ENCODE measurements at places on chromosomes 5 and 9. TPM values are rescaled to one million over a fixed set of nuclear protein-coding genes. Genes with fewer than 3 reads are reported as not detected.

GRCh38 chr5:160507221-160507721, 85.6 kb downstream of the PTTG1 start:
- no peak for DNase-seq

The ENTREP1 gene
- total RNA-seq = 3.0 TPM

- DNase-seq = no peak
Observed at GRCh38 chr5:158534203-158534602, 565.5 kb downstream of the EBF1 start.

DNA sequence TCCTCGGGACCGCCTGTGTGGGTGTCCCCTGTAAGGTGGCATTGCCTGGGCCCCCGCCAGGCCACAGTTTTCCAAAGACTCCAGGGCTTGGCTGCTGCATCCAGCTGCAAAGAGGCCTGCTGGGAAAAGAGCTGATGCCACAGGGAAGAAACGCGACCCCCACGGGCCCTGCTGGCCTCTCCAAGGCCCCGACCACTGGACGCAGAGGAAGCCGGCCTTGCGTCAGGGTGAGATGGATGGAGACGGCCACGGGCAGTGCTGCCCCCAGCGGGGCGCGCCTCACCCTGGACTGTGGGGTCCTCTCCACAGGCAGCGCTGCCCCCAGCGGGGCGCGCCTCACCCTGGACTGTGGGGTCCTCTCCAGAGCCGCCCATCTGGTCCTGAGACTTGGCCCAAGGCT, 21.3 kb upstream of the SLC6A19 start:
- DNase-seq = no peak

DNA sequence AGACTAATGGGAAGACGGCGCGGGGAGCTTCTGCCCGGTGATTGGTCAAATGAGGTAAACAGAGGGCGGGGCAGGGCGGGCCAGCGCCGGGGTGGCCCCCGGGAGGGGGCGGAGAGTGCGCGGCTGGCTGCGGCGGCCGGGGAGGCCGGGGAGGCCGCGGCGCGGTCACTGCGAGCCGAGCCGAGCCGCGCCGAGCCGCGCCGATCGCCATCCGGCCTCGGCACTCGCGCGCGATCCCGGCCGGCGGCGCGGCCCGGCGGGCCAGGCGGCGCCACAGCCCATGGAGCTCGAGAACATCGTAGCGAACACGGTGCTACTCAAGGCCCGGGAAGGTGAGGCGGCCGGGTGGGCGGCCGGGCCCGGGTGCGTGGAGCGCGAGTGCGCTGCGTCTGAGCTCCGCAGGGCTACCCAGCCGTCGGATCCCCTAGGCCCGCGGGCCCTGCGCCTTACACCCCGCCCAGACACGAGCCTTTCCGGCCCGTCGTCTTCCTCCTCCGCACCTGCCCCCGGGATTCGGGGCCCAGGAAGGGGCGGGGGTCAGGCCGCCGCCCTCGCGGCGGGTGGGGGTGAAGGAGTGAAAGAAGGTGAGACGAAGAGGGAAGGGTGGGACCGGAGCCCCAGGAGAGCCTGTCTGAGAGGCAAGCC, at the start of gene GRK6:
GRK6 (plus strand) TSS at position 111 of the 645 bp plus-strand sequence; CDS start at position 281, 170 bp downstream.
- DNase-seq = peak; percentile 69

The ECSCR gene
- total RNA-seq = 2.2 TPM

GRCh38 chr9:96875461-96876142, 21.3 kb upstream of the ZNF782 start:
- peak; percentile 69 for DNase-seq

DNA sequence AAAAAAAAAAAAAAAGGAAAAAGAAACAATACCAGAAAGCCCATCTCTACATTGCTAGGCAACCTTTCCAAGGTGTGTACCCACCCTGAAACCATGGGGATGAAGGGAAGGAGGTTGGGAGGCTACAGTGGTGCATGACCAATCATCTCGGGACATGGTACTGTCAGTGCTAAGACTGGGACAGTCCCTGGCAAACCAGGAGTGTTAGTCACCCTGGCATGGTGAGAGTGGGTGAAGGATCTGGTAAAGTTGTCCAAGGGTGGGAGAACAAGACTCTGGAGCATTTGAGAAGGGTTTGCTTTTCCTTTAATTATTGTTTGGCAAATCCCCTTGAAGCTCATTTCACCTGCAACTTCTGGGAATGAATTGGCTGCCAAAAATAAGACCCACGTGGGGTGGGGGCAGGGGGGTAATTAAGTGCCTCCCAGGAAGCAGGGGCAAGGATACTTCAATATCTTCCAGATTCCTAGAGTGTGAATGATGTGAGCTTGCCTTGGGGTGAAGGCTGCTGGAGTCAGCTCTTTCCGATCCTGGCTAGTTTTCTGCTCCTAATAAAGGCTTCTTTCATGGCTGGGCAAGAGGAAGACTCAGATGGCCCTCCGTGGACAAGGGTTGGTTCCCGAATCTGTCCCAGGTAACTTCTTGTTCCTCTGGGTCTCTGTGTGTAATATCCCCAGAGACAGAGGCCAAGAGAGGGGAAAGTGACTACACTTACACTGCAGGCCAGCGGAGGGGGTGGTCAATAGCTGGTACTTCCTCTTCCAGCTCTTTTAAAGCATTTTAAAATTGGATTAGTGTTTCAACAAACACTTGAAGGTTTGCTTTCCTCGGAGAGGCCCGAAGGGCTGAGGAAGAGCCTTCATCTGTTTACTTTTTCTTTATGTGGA, 61.6 kb upstream of the SPRY4 start:
- no peak for DNase-seq

GRCh38 chr5:93704996-93705395, 36.4 kb downstream of the POU5F2 start:
- no peak for DNase-seq

GRCh38 chr5:96919754-96920197, 16.1 kb upstream of the LNPEP start:
- DNase-seq = no peak

- no peak for DNase-seq
Observed at GRCh38 chr5:154862766-154863165, 4.3 kb downstream of the CNOT8 start.

GRCh38 chr5:139817362-139817761, 21.8 kb downstream of the PSD2 start:
- no peak for DNase-seq

GRCh38 chr5:148141645-148142044, 26.7 kb upstream of the SPINK14 start:
- no peak for DNase-seq

- no peak for DNase-seq
Observed at GRCh38 chr5:168176251-168176650, 115.2 kb upstream of the WWC1 start.

The RANBP3L gene
- not detected for total RNA-seq

The TMEM174 gene
- not detected for total RNA-seq

The NSUN2 gene
- total RNA-seq = 69.9 TPM

- no peak for DNase-seq
Observed at GRCh38 chr5:83246071-83246470, 168.7 kb downstream of the XRCC4 start.

The NR4A3 gene
- total RNA-seq = 0.10 TPM

The TERT gene
- total RNA-seq = 0.72 TPM

GRCh38 chr9:94135222-94135621, 51.0 kb downstream of the PTPDC1 start:
- DNase-seq = no peak

DNA sequence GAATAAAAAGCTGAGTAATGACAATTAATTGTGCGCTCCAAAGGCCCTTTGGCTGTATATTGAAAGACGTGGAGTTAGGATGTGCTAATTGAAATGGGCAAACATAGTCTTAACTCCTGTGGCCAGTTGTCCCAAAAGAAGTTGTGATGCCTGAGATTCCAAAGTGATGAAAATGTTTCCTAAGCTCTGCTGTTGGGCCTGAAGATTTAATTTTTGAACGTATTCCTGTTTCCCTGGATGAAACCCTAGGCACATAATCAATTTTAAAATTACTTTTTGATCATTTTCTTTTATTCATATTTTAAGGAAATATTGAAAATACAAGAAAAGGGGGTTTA, 87.9 kb downstream of the PRDM6 start:
- DNase-seq = no peak

DNA sequence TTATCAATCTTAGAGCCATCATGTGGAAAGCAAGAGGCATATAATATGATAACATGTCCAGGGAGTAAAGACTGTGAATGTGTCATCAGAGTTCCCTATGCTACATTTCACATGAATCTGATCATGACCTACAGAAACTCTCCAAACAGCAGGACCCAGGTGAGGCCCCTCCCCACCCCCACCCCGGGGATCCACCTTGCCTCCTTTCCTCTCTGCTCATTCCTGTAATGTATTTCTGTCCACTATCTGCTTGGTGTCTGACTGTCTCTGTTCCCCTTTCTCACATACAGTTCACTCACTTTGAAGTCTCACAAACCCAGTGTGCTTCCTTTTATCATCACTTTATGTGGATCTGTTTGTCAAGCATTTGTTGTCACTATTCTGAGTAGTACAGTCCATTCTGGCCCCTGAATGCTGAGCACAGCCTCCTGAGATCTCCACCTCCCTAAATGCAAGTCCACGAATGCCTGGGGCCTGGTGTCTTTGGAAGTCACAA, 76.4 kb upstream of the SMARCA2 start:
- DNase-seq = no peak

The FBN2 gene
- total RNA-seq = 1.8 TPM

GRCh38 chr5:169745441-169746146, 108.5 kb downstream of the DOCK2 start:
- no peak for DNase-seq

- DNase-seq = no peak
Observed at GRCh38 chr9:128916204-128916603, 4.6 kb upstream of the PHYHD1 start.

The HMMR gene
- total RNA-seq = 10.6 TPM

The RANBP17 gene
- total RNA-seq = 9.4 TPM

The PTGER4 gene
- 53.4 TPM for total RNA-seq

The GPX3 gene
- 30.2 TPM for total RNA-seq

- no peak for DNase-seq
Observed at GRCh38 chr5:68408345-68408871, 192.9 kb downstream of the PIK3R1 start.

DNA sequence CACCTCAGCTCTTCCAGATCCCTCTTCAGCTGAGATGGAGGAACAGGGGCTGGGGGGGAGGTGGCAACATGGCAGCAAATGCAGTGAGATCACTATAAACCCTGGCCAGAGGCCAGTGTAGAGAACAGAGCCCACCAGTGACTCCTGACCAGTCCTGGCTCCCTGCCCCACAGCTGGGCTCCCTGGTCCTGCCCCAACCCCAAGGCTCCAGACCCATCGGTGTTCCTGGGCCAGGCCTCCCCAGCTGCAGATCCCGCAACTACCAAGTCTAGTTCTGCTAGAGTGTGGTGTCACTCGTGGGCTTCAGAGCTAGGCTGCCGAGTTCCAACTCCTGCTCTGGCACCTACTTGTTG, 16.8 kb downstream of the AKNA start:
- no peak for DNase-seq

- no peak for DNase-seq
Observed at GRCh38 chr5:146199176-146199815, 4.1 kb upstream of the RBM27 start.
